ENCODE measurements at places on chromosomes 6 and 20.

- no peak for DNase-seq
These were observed 237.6 kb upstream of the CDH4 start for GRCh38 chr20:61014491-61014890.

DNA sequence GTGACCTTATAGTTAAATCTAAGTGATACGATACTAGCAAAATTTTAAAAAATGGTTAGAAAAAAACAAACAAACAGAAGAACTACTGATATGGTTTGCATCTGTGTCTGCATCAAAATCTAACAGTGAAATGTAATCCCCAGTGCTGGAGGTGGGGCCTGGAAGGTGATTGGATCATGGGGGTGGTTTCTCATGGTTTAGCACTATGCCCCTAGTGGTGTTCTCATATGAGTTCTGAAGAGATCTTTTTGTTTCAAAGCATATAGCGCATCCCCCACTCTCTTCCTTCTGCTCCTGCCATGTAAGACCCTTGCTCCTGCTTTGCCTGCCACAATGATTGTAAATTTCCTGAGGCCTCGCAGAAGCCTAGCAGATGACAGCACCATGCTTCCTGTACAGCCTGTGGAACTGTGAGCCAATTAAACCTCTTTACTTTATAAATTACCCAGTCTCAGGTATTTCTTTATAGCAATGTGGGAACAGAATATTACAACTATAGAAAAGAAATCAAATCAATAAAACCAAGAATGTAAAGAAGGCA is 5.4 kb downstream of the FBXL4 start:
- no peak for DNase-seq

GRCh38 chr20:20341371-20341770 is 26.5 kb upstream of the INSM1 start:
- no peak for DNase-seq

DNA sequence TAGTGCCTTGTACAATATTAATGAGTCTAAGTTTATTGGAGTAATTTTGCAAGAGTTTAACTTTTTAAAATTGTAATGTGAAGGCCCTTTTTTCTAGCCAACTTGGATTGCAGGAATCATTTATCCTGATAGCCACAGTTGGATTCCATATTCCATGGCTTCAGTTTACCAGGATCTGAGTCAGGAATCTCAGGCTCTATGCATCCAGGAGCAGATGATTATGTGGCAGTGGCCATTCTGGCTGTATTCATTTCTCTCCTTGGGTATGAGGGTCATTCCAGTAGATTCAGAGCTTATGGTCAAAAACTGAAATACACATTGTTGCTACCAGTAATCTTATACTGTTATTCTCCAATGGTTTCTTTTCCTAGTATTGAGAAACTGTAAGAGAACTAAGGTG is 2.9 kb downstream of the AIG1 start:
- no peak for DNase-seq

- DNase-seq = no peak
These were observed 220.8 kb upstream of the HEY2 start for GRCh38 chr6:125528621-125529041.

- no peak for DNase-seq
These were observed 587 bp upstream of the BTN3A1 start for GRCh38 chr6:26401389-26401986.

GRCh38 chr6:144013486-144013909 is 5.4 kb upstream of the PLAGL1 start:
- DNase-seq = peak; percentile 64

- DNase-seq = no peak
These were observed 11.8 kb downstream of the DCBLD1 start for GRCh38 chr6:117494283-117494682.

GRCh38 chr6:170100046-170100445 is 190.8 kb downstream of the DLL1 start:
- no peak for DNase-seq

DNA sequence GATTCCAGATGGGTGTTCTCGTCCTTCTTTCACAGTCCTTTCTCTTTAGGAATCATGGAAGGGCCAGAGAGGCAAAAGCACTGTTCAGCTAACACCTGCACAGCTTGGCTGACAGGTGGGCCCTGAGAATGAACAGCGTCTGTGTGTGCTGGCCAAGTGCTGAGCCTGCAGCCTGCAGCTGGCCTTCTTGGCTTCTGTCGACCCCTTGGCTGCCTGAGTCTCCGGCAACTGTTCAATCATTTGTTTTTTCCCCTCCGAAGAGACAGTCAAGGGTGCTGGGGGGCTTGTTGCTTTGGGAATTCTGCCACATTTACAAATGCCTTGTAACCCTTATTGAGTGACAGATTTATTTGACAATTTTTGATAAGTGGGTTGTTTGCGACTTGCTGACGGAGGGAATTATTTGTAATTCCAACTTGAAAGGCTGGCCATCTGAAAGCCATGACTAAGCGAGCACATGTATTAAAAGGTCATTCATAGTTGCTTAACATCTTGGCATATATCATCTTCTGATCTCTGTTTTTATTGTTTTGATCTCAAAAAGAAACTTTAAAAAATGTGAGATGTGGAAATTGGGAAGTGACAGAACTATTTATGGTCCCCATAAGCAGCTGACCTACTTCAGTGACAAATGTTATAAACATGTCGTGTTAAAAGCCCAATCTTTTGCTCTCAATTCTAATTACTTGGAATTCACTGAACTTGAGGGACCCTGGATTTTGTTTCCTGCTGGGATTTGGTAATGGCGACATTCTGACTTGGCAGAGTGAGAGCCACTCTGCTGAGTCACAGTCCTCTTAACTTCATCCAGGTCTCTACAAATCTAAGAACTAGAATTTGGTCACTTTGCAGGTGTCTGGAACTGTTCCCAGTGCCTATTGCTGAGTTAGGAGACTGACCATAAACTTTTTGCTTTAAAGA is 41.9 kb upstream of the FERMT1 start:
- DNase-seq = no peak

GRCh38 chr6:51432481-51432880 is 613.8 kb downstream of the TFAP2B start:
- no peak for DNase-seq

- no peak for DNase-seq
These were observed 102.1 kb downstream of the DLGAP4 start for GRCh38 chr20:36408219-36408618.

DNA sequence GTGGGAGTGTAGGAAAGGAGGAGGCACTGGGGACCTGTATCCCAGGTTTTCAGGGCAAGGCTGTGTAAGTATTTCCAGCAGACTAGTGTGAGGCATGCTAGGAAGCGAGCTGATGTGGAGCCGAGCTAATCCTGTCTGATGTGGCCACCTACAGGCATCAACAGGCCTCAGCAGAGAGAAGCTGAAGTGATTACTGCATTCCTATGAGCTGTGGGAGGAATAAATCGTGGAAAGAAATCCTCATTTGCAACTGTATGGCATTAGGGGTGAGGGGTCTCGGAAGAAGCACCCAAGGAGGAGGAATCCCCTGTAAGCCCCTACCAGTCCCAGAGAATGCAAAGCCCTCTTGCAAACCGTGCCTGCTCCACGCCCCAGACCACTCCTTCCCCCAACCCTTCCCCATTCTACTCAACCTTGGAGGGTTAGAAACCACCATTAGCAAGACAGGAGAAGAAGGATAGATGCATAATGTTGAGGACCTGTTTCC is 41.6 kb downstream of the C6orf15 start:
- no peak for DNase-seq

DNA sequence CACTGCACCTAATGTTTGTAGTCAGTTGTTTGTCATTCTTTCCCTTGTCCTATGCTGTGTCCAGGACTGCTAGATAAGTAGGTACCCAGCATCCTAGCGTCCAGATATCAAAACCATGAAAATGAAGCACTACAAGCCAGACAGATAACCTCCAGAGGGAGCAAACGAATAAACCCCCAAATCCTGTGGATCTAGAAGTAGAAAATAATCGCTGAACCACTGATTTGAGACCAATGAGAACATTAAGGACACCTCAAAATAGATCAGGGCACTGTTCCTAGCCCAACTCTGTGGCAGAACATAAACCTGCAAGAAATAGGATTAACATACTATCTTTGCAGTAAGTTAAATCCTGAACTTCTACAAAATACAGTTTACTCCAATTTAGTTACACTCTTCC is 1.1 kb upstream of the KLHL32 start:
- no peak for DNase-seq

DNA sequence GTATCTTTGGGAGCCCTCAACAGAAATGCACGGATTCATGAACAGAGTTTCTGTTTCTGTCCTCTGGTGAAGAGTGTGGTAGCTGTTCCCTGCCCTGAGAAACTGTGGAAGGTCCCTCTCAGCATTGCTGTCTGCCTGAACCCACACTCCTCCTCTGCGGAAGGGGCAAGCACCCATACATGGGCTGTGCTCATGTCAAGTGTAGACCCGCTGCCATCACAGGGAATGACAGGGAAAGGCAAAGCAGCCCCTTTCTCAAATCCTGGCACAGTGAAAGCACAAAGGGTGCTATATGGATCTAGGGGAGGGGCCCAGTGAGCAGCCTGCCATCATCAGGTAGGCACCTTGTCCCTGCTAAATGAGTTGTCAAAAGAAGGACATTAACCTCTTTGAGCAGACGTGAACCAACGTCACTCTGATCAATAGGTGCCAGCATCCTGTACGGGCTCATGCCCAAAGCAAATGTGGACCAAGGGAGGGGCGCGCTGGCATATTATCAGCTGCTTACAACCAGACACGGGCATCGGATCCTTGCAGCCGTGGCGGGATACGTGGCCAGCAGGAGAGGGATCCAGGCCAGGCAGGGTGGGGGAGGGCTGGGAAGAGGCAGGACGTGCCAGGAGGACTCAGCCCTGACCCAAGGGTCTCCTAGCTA is 231.2 kb upstream of the PMEPA1 start:
- no peak for DNase-seq

- no peak for DNase-seq
These were observed 168.8 kb downstream of the EYA2 start for GRCh38 chr20:47063407-47063806.

GRCh38 chr20:3224681-3225421 is 14.1 kb downstream of the SLC4A11 start:
- DNase-seq = no peak

GRCh38 chr6:112027942-112028674 is 25.8 kb upstream of the CCN6 start:
- DNase-seq = peak; percentile 26

GRCh38 chr6:14499841-14500240 is 382.3 kb downstream of the CD83 start:
- no peak for DNase-seq

- no peak for DNase-seq
These were observed 149.8 kb downstream of the TTLL2 start for GRCh38 chr6:167474725-167475124.
